ENCODE measurements at places on chromosomes 2 and 18.

DNA sequence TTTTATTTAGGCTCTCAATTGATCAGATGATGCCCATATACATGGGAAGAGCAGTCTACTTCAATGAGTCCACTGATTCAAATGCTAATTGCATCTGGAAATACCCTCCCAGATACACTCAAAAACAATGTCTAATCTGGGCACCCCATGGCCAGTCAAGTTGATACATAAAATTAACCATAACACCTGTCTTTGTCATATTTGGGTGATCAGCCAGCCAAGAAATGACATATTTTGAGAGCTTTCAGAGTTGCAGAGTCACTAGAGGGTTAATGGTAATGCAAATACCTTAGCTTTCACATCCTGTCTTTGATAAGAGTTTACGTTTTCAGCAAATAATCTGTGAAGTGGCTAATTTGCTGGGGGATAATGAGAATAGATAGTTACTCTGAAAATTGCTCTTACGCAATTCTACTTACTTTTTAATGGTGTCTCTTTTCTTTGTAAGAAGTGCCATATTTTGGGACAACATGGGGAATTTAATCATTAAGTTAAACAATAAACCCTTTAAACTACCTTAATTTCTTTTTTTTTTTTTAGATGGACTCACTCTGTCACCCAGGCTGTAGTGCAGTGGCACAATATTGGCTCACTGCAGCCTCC is 49.1 kb downstream of the CCDC195 start:
- no peak overlapping the region for H3K4me3 ChIP-seq
- H3K4me1 ChIP-seq, result no peaks in the 10 kb centered on the region
- no peak overlapping the region for H3K27ac ChIP-seq
- no peaks in the 10 kb centered on the region for H3K27me3 ChIP-seq
- no peak for DNase-seq
- peaks cover 3% of the 10 kb centered on the region for H3K36me3 ChIP-seq

DNA sequence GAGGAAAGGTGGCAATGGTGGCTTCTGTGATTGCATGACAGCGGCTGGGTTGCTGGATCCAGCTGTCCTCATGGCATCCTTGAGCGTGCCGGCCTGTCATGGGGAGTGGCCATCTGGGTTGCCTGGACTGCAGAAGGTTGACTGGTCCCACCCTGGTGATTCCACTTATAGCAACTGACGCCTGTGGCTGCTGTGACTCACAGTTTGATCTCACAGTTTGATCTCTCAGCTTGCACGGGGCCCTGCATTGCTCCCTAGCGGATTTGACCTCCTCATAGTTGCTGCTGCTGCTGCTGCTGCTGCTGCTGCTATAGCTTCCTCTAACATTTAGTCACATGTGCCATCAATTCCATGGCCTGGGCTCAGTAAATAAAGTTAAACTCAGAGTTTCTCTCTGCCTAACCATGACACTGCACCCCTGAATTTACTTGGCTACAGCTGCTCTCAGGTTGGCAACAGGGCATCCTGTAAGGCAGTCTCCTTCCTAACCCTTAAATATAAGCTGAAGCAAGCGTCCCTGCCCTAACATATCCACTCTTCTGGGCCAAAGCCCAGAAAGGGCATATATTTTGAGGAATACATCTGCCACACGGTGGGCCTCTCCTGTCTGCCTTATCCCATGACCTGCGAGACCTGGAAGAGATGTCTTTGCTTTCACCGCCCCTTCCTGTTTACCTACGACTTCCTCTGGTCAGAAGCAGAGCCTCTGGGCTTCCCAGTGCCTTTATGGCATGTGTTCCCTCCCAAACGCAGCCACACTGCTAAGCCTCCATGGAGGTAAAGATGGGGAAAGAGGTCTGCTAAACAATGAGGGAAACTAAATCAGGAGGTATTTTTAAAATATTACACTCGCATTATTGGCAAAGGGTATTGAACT is 37.8 kb upstream of the CCDC150 start:
- H3K36me3 ChIP-seq, result no peaks in the 10 kb centered on the region
- peaks cover 11% of the 10 kb centered on the region for H3K27me3 ChIP-seq
- H3K4me1 ChIP-seq, result no peaks in the 10 kb centered on the region
- no peak for DNase-seq

GRCh38 chr2:141766225-141766624 is 364.6 kb downstream of the LRP1B start:
- H3K4me1 ChIP-seq, result no peaks in the 10 kb centered on the region
- H3K36me3 ChIP-seq, result no peaks in the 10 kb centered on the region
- no peak overlapping the region for H3K4me3 ChIP-seq
- H3K27me3 ChIP-seq, result no peaks in the 10 kb centered on the region
- no peak for DNase-seq
- H3K27ac ChIP-seq, result no peak overlapping the region

DNA sequence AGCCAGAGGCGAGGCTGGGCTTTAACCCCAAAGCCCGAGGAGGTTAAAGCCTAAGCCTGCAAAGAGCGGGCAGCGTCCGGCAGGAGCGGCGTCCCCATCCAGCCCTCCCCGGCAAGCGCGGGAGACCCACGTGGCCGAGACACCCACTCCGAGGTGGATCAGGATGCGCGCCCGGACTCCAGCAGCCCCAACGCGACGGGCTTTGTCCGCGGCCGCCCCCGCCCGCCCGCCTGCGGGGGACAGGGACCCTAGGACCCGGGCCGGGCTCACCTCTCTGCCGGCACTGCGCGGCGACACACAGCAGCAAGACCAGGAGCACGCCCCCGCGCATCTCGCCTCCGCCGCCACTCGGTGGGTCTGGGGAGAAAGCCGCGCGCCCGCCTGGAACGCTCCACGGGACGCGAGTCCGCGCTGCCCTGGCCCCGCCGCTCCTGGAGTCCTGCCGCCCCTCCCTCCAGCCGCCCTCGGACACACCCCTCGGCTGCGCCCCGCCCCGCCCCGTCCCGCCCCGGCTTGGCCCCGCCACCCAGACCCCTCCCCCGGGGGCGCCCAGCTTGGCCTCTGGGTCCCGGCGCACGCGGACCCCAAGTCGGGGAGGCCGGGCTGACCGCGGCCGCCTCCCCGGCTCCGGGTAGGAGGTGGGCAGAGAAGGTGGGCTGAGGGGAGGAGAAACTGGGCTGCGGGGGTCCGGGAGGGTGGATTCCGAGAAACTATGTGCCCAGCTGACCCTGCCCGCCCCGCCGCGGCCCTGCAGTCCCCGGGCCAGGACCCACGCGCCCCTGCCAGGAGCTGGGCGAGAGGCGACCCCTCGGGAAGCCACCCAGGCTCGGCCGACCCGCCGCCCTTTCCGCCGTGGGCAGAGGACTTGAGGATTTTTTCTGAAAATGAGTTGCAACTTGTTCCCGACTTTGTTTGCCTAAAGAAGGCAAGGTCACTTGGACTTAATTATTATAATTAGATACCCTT is at the start of gene LAMA1:
TSS of gene LAMA1 (minus strand) at position 408 of the 966 bp plus-strand sequence. CDS start at position 331, 77 bp downstream.
- no peaks in the 10 kb centered on the region for H3K36me3 ChIP-seq
- no peak within 1 kb of the TSS for H3K27ac ChIP-seq
- no peak for DNase-seq
- peaks cover 20% of the 10 kb centered on the region for H3K27me3 ChIP-seq

GRCh38 chr18:37861981-37862380 is 296.4 kb upstream of the CELF4 start:
- H3K27ac ChIP-seq, result no peak overlapping the region
- no peak for DNase-seq
- H3K36me3 ChIP-seq, result no peaks in the 10 kb centered on the region
- no peaks in the 10 kb centered on the region for H3K4me1 ChIP-seq
- no peaks in the 10 kb centered on the region for H3K27me3 ChIP-seq
- no peak overlapping the region for H3K4me3 ChIP-seq

GRCh38 chr2:43818761-43819160 is 19.9 kb downstream of the ABCG5 start:
- peak; percentile 26 for DNase-seq
- no peak overlapping the region for H3K27ac ChIP-seq
- no peaks in the 10 kb centered on the region for H3K36me3 ChIP-seq
- peaks cover 17% of the 10 kb centered on the region for H3K27me3 ChIP-seq

- H3K27me3 ChIP-seq, result peaks cover 9% of the 10 kb centered on the region
- H3K4me1 ChIP-seq, result peaks cover 11% of the 10 kb centered on the region
- no peak for DNase-seq
- H3K27ac ChIP-seq, result no peak overlapping the region
- H3K36me3 ChIP-seq, result no peaks in the 10 kb centered on the region
- no peak overlapping the region for H3K4me3 ChIP-seq
Observed at GRCh38 chr2:232604535-232604934, 28.9 kb upstream of the EFHD1 start.

DNA sequence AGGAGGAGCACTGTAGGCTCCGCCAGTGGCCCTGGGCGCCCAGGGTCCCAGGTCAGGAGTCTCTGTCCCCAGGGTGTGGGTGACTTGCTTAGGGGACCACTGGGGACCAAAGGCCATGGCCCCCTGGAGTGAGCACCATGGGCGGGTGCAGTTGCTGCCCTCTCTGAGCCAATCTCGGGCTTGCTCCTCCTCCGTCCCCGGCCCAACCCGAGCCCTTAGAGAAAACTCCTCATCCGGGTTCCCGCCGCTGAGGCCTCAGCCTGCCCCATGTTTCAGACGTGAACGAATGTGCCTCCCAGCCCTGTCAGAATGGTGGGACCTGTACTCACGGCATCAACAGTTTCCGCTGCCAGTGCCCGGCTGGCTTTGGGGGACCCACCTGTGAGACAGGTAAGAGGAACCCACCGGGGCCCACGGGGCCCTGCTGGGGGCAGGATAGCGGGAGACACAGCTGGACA is 38.6 kb downstream of the SNED1 start:
- peak overlapping the region; percentile 69 for H3K27ac ChIP-seq
- H3K4me3 ChIP-seq, result peak overlapping the region; percentile 73
- no peaks in the 10 kb centered on the region for H3K36me3 ChIP-seq
- peak; percentile 46 for DNase-seq
- H3K4me1 ChIP-seq, result peaks cover 13% of the 10 kb centered on the region
- H3K27me3 ChIP-seq, result no peaks in the 10 kb centered on the region

- no peak overlapping the region for H3K4me3 ChIP-seq
- no peak overlapping the region for H3K27ac ChIP-seq
- H3K27me3 ChIP-seq, result peaks cover 23% of the 10 kb centered on the region
- H3K4me1 ChIP-seq, result no peaks in the 10 kb centered on the region
Observed at GRCh38 chr2:234512884-234513669, 16.2 kb upstream of the ARL4C start.

- DNase-seq, result no peak
- no peak overlapping the region for H3K4me3 ChIP-seq
- H3K27me3 ChIP-seq, result peaks cover 30% of the 10 kb centered on the region
- no peaks in the 10 kb centered on the region for H3K36me3 ChIP-seq
Observed at GRCh38 chr2:237955640-237956401, 11.0 kb upstream of the UBE2F start.

DNA sequence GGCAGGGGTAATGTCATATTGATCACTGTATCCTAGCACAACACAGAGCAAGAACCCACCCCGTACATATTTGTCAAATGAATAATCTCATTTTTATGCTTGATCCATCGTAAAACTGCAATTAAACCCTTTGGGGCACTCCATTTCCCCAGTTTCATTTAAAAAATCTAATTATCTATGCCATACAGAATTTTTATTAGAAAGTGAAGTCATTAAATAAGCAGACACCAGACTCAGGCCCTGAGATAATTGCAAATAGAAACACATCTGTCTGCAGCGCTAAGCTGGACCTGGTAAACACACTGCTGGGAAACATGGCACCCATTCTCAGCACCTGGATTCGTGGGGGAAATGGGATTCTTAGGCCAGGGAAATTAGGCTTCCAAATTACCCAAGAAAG is 5.1 kb downstream of the CYRIA start:
- no peak for DNase-seq
- no peaks in the 10 kb centered on the region for H3K36me3 ChIP-seq
- H3K4me1 ChIP-seq, result peaks cover 11% of the 10 kb centered on the region
- no peak overlapping the region for H3K4me3 ChIP-seq

GRCh38 chr2:20432714-20433113 is 14.2 kb upstream of the RHOB start:
- no peak overlapping the region for H3K4me3 ChIP-seq
- peaks cover 21% of the 10 kb centered on the region for H3K27me3 ChIP-seq
- H3K27ac ChIP-seq, result no peak overlapping the region
- no peaks in the 10 kb centered on the region for H3K36me3 ChIP-seq
- no peak for DNase-seq

DNA sequence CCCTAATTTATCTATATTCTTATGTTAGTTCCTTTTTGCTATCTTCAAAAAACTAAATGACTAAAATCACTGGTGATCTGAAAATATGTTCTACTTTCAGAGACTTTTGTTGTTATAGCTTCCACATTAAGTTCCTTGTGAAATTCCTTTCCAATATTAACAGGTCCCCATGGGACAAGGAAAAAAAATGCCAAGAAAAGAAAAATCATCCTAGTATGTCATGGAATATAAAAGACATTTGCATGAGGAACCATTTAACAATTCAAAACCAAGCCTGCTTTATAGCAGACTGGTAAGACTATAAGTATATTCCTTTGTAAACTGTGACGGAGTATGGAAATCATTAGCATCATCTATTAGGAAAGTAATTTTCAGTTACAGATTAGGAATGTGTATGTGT is 48.1 kb downstream of the COBLL1 start:
- H3K4me1 ChIP-seq, result no peaks in the 10 kb centered on the region
- no peaks in the 10 kb centered on the region for H3K27me3 ChIP-seq
- no peaks in the 10 kb centered on the region for H3K36me3 ChIP-seq
- no peak overlapping the region for H3K27ac ChIP-seq
- DNase-seq, result no peak

GRCh38 chr18:24611075-24611474 is 150.6 kb downstream of the HRH4 start:
- H3K27me3 ChIP-seq, result no peaks in the 10 kb centered on the region
- no peaks in the 10 kb centered on the region for H3K4me1 ChIP-seq
- no peaks in the 10 kb centered on the region for H3K36me3 ChIP-seq
- DNase-seq, result no peak

- H3K4me1 ChIP-seq, result no peaks in the 10 kb centered on the region
- DNase-seq, result no peak
- no peak overlapping the region for H3K4me3 ChIP-seq
- no peaks in the 10 kb centered on the region for H3K27me3 ChIP-seq
- H3K36me3 ChIP-seq, result no peaks in the 10 kb centered on the region
Observed at GRCh38 chr18:37508207-37508606, 57.4 kb downstream of the CELF4 start.

- no peak overlapping the region for H3K27ac ChIP-seq
- no peak overlapping the region for H3K4me3 ChIP-seq
- no peaks in the 10 kb centered on the region for H3K4me1 ChIP-seq
- H3K36me3 ChIP-seq, result no peaks in the 10 kb centered on the region
- peaks cover 2% of the 10 kb centered on the region for H3K27me3 ChIP-seq
- no peak for DNase-seq
Observed at GRCh38 chr18:22681908-22682307, 251.2 kb upstream of the RBBP8 start.

- no peak for DNase-seq
- H3K4me3 ChIP-seq, result no peak overlapping the region
- peaks cover 18% of the 10 kb centered on the region for H3K36me3 ChIP-seq
Observed at GRCh38 chr2:134216152-134216829, 37.6 kb upstream of the MGAT5 start.

GRCh38 chr2:62042944-62043343 is 137.5 kb downstream of the COMMD1 start:
- no peak overlapping the region for H3K4me3 ChIP-seq
- peaks cover 17% of the 10 kb centered on the region for H3K36me3 ChIP-seq
- H3K4me1 ChIP-seq, result peaks cover 28% of the 10 kb centered on the region
- no peaks in the 10 kb centered on the region for H3K27me3 ChIP-seq
- no peak for DNase-seq
- H3K27ac ChIP-seq, result no peak overlapping the region

Data from activated CD8-positive, alpha-beta T cell treated with anti-CD3 and anti-CD28 coated beads, Interleukin-2, amount 10 ng/mL, durations not matched to agents 7 days and 5 days (primary cell).